ENCODE measurements at places on chromosomes 4 and X. TPM values are rescaled to one million over a fixed set of nuclear protein-coding genes. Genes with fewer than 3 reads are reported as not detected.
A peak's percentile ranks its signal among the peaks of the same experiment; 100 is the strongest.

CISD2 gene
- total RNA-seq: 26.7 TPM

- no peak overlapping the region for H3K4me3 ChIP-seq
- no peak for DNase-seq
- H3K4me1 ChIP-seq: no peaks in the 10 kb centered on the region
- H3K36me3 ChIP-seq: no peaks in the 10 kb centered on the region
Measured at GRCh38 chr4:76313547-76313946, 7.0 kb downstream of the STBD1 start.

DNA sequence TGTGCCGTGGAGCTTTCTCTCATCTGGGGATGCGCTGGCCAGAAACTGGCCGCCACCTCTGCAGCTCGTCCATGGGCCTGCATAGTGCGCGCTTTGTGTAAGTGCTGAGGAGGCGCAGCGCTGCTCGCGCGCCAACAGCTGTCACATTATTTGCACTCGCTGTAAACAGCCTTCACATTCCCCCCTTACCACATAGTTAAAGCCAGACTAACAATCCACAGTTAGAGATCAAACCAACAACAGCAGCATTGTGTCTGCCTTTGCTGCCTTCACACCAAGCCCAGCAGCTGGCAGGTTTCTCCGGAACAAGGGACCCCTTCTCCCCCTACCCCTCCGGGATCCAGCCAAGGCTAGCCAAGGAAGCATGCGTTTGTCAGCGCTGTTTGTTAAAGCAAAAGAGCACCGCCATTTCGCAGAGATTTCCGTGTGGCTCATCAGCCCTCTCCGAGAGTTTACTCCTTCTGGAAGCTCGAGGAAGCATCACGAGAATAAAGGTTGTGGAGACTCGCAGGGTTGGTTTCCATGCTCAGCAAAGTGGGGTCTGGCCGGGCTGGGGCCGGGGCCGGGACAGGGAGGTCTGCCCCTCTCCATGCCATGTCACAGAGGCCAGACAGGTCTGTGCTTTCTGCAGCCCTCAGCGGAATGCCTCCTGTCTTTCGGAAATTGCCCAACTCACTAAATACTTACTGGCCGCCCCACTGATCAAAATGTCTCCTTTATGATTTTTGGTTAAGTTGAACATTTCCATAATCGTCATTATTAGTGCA lies 11.0 kb downstream of the BCOR start:
- peaks cover 7% of the 10 kb centered on the region for H3K4me1 ChIP-seq
- no peak overlapping the region for H3K4me3 ChIP-seq
- no peak for DNase-seq
- no peak overlapping the region for H3K27ac ChIP-seq
- no peaks in the 10 kb centered on the region for H3K27me3 ChIP-seq

GRCh38 chr4:106287353-106287969 lies 28.5 kb downstream of the TBCK start:
- peaks cover 10% of the 10 kb centered on the region for H3K4me1 ChIP-seq
- peaks cover 30% of the 10 kb centered on the region for H3K36me3 ChIP-seq
- no peaks in the 10 kb centered on the region for H3K27me3 ChIP-seq
- peak; percentile 86 for DNase-seq

DNA sequence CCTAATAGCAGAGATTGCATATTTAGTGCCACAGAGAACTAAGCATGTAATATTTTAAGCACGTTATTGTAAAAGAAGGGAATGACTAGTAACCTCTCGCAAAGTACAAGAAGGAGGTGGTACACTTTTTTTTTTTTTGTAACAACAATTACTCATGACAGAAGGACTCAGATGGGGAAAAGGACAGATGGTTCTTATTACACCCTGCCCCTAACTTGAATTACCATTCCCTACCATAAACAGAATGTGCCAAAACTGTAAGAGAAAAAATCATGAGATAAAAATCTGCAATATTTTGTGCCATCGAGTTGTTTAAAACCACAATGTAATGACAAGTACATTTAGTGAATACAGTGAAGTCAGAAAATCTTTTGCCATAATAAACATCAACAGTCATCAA lies 33.0 kb upstream of the RAPGEF2 start:
- peaks cover 5% of the 10 kb centered on the region for H3K27me3 ChIP-seq
- no peaks in the 10 kb centered on the region for H3K36me3 ChIP-seq
- no peak overlapping the region for H3K27ac ChIP-seq

DNA sequence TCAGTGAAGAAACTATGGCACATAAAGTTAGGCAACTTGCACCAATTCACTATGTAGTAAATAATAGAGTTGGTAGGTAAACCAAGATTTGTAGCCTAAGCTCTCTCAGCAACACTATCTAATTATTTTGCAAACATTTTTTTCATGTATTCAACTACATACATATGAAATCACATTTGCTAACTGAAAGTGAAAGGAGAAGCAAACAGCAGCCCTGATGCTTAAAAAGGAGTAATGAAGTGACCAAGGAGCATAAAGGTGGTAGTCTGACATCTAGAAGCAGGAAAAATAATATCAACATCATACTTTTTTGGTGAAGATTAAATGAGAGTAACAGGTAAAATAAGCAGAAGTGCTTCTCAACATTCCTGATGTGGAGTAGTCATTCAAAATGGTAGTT lies 603.7 kb downstream of the GRXCR1 start:
- H3K36me3 ChIP-seq: no peaks in the 10 kb centered on the region
- H3K4me3 ChIP-seq: no peak overlapping the region
- H3K27ac ChIP-seq: no peak overlapping the region
